Neural crest cell (in vitro differentiated cells): ENCODE measurements at places on chromosomes 16 and 17. TPM values are rescaled to one million over a fixed set of nuclear protein-coding genes. Genes with fewer than 3 reads are reported as not detected.

- no peak for DNase-seq
Observed at GRCh38 chr17:559551-560431, 154.8 kb downstream of the VPS53 start.

- no peak for DNase-seq
Observed at GRCh38 chr17:37492167-37492566, 2.5 kb downstream of the DUSP14 start.

DNA sequence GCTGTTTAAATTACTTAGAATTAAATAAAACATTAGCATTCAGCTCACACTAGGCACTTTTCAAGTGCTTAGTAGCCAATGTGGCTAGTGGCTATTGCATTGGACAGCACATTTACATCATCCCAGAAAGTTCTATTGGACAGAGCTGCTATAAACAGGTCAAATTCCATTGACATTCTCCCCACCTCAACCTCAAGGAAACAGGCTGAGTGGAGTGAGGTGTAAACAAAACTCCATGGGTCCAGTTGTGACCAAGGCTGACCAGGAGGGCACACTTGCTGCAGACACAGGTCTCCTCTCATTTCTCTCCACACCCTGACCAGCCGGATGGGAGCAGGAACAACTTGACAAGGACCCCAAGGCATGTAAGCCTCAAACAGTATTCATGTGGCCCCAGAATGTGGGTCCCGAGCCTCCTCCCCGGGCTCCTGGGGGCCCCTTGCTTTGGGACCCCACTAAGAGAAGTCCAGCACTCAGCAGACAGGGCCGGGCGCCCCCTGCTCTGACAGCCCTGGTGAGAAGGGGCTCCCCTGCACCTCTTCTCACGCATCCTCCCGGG lies 488 bp downstream of the C17orf113 start:
- no peak for DNase-seq

DNA sequence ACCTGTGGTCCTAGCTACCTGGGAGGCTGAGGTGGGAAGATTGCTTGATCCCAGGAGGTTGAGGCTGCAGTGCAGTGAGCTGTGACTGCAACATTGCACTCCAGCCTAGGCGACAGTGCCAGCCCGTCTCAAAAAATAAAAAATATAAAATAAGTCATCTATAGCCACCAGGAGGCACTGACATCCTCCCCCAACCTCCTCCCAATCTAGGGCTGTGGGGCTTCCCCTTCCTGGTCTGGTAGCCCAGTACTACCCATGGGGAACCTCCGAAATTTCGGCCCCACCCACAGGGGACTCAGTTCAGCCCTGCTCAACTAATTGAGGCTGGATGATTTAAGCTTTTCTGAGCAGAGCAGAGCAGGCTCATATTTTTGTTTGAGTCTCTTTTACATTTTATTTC lies 3.2 kb downstream of the ZSCAN10 start:
- DNase-seq: no peak

GRCh38 chr17:14302091-14302430 lies 1.2 kb downstream of the HS3ST3B1 start:
- DNase-seq: no peak

- no peak for DNase-seq
Observed at GRCh38 chr16:89094252-89094879, 714 bp downstream of the ACSF3 start.

DNA sequence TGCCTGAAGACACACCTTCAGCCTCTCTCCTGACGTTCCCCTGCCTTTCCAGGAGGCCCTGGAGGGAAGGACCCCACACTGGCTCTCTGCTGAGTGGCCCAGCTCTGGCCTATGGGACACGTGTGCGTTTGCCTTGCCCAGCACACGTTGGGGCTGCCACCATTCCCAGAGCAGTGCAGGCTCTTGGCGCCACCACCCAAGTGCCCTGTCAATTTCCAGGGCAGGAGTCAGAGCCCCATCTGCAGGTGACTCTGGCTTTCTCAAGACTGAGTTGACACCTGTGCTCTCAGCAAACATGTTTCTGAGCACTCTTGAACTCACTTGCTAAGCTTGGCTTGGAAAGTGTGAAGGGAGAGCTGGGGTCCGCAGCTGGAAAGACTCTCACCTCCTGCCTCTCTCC lies 4.7 kb upstream of the IRF8 start:
- DNase-seq: no peak

DNA sequence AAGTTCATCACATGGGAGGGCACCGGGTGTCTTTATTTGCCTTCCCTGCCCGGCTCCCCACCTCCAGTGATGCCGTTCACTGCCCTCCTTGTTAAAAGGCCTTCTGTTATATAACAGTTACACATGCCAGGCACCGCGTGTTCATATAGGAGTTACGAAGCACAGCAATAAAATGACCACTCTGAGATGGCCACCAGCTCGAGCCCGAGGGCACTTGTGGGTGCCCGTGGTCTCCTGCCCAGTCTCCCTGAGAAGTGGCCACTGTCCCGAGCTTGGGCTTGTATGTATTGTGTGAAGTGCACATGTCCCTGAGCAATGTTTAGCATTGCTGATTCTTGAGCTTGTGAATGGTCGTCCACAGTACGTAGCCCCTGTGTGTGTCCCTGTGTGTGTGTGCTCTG lies 355.6 kb downstream of the SEC14L1 start:
- no peak for DNase-seq

DNA sequence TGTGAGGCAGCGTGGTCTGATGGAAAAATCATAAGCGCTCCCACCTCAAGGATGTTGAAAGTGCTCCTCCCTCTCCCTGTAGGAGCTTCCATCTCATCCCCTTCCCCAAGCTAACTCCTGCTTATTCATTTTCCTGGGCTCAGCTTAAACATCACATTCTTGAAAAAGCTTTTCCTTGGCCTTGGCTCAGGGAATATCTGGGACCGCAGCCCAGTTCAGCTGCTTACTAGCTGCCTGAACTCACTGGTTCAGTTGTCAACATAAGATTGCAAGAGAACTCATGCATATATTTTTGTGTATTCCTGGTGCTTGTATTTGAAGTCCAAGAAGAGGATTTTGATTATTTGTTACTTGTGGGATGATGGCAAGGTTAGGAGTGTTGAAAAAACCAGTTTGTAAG lies 91.5 kb downstream of the UTP18 start:
- no peak for DNase-seq

GRCh38 chr17:29394761-29395160 lies 4.6 kb downstream of the TAOK1 start:
- no peak for DNase-seq

DNA sequence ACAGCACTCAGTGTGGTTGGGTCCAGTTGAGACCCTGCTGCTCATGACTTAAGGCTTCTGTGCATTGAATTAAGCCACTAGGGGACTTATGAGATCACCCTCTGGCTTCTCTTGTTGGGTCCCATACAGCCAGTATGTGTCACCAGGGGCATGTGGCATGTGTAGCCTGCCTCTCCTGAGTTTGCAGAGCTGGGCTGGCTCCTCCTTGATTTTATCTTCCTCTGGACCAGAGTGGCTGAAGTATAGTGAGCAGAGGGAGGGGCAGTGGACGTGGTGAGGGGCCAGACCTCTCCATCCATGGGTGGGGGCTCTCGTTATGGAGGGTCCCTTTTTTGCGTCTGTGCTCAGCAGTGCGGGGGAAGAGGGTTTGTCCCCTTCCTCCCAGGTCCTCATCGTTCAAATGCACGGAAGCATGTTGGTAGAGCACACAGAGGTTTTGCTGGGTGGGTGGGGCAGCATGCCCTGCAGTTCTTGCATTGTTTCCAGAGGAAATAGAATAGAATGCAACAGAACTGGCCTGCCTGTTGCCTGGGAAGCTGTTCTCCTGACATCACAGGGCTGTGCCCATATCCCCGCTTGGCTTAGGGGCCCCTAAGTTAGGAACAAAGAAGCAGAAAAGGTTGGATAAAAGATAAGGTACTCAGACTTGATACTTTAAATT lies 77.4 kb downstream of the SPECC1 start:
- no peak for DNase-seq

DNA sequence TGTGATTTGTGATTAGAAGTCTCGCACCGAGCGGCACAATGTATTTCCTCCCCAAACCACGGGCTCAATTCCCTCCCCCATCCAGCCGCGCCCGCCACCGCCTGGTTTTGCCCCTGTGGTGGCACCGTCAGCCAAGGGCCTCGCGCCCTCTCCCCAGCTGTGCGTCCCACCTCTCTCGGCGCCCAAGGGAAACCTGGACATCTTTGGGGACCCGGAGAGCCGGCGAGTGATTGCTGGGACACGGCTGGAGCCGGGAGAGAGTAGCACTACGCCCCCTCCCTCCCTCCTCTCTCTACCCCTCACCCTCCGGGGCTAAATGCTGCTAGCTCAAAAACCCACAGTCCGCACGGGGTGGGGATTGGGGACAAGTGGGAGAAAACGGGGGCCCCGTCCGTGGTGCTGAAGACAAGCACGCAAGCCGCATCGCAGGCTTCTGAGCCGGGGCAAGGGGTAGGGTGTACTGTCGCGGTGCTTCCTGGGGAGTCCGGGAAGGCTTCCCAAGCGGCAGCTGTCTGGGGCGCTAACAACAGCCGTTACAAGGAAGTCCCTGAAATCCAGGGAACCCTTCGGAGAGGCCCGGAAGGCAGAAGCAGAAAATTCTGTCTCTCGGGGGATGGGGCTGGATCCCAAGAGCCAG lies 1.4 kb downstream of the CBLN1 start:
- DNase-seq: no peak

DNA sequence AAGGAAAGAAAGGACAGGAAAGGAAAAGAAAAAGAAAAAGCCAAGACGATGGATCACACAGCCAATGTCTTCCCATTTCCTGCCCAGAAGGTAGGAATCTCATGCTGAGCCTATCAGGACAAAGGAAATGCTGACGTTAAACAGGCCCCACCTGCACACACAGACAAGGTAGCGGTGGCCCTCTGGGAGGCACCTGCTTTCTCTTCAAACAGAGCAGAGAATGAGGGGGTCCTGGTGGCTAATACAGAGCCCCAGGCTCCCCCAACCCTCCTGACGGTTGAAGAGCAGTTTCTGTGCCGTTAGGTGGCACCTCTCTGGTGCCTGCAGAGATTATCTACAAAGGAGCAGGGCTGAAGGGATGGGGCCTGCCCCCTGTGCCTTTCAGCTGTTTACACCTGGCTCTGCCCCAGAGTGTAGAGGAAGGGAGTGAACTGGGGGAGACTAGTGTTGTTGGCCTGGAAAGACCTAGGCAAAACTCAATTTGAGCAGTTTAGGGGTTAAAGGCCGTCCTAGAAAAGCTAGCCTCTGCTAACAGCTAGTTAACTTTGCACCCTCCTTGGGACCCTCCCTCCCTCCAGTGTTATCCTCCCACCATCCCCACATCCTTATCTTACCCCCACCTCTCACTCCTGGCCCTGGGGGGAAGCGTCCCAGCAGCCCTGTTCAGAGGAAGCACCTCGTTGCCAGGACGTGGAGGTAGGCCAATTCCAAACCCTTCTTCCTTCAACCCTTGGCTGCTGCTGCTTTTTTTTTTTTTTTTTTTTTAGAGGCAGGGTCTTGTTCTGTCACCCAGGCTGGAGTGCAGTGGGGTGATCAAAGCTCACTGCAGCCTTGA lies 56.3 kb downstream of the ARHGAP27 start:
- no peak for DNase-seq

DNA sequence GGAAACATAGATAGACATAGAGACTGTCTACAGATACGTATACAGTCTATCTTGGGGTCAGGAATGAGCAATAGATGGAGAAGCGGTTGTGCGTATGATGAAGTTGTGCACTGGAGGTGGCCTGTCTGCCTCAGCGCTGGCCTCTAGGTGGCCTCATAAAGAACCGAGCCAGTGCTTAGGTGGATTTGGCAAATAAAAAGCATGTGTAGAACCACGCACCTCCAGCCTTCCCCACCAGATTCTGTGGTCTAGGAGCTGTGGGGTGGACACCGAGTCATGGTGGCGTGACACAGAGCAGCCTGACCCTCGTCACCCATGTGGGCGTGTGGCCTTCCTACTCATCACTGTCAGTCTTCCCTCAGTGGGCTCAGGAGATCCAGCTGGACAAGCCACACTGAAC lies 34.0 kb downstream of the PGS1 start:
- DNase-seq: no peak

DNA sequence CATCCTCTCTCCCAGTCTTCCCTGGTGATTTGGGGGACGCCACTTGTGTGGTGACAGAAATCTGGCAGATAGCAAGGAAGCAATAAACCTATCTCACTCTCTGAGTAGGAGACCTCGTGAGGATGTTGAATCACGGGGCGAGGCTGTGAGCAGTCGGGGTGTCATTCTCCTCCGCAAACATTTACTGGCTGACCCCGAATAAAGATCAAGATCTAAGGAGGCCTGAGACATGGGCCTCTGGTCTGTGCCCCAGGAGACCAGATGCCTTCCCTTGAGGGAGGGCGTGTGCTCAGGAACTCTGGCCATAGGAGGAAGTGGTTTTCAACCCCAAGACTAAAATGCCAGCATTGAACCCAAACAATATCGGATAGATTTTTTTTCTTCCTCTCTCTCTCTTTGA lies 53.1 kb downstream of the FOXL1 start:
- no peak for DNase-seq

- peak; percentile 87 for DNase-seq
Observed at GRCh38 chr17:79009397-79010303, at the start of gene CANT1. Gene CANT1, minus strand, starts transcription at chr17:79009764. Its CDS starts 12,142 bp downstream, at chr17:78997622.

Gene SREBF1
- 128 and 132 TPM in 2 replicates for total RNA-seq

Gene GRAPL
- 1.2 and 1.8 TPM in 2 replicates for total RNA-seq

Gene TBC1D3K
- not detected in 2 replicates for total RNA-seq

Gene METTL2A
- total RNA-seq: 43.8 and 44.9 TPM in 2 replicates

Gene MRM1
- total RNA-seq: 4.6 and 5.4 TPM in 2 replicates

Gene NUDT16L1
- total RNA-seq: 36.8 and 37.8 TPM in 2 replicates
